Fibroblast of skin of abdomen (primary cell): ENCODE measurements at places on chromosomes 5 and 9.

- peak; percentile 30 for DNase-seq
Observed at GRCh38 chr5:93995126-93995621, 253.8 kb upstream of the POU5F2 start.

DNA sequence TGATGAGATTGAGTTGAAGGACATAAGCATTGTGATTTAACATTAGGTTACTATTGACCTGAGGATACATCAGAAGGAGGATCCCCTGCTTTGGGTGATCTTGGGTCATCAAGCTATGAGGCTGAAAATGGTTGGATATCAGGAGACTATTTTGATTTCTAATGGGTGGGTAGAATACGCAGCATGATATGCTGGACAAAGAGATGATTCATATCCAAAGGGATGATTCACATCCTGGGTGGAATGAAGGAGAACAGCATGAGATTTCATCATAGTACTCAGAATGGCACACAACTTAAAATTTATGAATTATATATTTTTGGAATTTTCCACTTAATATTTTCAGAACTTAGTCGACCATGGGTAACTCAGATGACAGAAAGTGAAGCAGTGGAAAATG lies 1759.5 kb upstream of the C9orf72 start:
- DNase-seq = peak; percentile 50

GRCh38 chr9:2150338-2150737 lies 135.2 kb downstream of the SMARCA2 start:
- no peak for DNase-seq

- no peak for DNase-seq
Observed at GRCh38 chr5:153831973-153832372, 206.7 kb downstream of the FAM114A2 start.

- no peak for DNase-seq
Observed at GRCh38 chr5:26553079-26553478, 485.3 kb downstream of the CDH9 start.

- no peak for DNase-seq
Observed at GRCh38 chr5:101877451-101877850, 418.6 kb downstream of the SLCO4C1 start.

GRCh38 chr5:61340775-61341361 lies 8.8 kb downstream of the ZSWIM6 start:
- no peak for DNase-seq

- DNase-seq = no peak
Observed at GRCh38 chr5:55021410-55021809, 2.6 kb upstream of the GZMK start.

DNA sequence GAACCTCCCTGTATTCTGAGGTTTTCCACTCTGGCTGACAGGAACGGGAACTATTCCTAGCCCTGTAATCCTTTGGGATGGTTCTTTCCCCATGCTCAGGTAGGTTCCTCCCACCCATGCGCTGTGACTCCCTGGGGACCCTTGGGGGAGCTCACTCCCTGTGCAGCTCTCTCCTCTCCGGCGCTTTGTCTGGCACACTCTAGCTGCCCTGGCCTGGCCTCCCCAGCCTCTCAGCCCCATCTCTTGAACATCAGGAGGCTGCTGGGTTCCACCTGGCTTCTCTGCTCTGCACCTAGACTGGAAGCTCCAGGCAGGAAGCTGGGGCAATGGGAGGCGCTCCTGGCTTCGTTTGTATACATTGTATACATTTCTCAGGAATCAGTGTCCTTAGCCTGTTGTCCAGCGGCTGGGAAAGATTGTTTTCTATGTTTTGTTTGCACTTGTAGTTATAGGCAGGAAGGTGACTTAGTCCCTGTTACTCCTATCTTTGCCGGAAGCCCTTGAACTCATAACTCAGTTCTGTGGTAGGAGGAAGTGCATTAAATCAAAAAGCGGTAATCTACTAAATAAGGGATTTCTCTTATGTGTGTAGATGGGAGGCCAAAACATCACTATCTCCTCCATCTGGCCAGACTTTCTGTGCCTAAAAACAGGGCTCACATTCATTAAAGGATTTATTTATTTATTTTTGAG lies 20.4 kb downstream of the SLC25A25 start:
- no peak for DNase-seq

GRCh38 chr9:20995616-20996015 lies 35.8 kb downstream of the HACD4 start:
- DNase-seq = no peak

GRCh38 chr9:33148367-33149014 lies 18.6 kb downstream of the B4GALT1 start:
- DNase-seq = no peak

DNA sequence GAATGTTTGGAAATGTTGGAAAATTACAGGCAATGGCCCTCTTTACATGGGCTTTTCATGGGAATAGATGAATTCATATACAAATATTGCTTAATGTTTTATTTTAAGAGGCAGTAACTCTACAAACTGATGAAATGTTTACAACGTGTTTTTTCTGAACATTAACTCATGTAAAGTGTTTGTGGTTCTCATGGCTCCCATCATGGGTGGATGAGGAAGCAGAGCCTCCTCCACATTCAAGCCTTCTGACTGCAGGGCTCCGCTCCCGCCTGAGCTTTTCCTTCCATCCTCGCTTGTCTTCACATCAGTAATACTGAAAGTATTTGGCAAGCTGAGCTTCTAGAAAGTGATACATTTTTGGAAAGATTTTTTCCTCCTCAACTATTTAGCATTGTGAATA lies 204.2 kb downstream of the ARHGAP26 start:
- DNase-seq = peak; percentile 39

- no peak for DNase-seq
Observed at GRCh38 chr5:123365156-123365555, 58.0 kb downstream of the CEP120 start.

GRCh38 chr9:93240891-93241334 lies 57.0 kb downstream of the WNK2 start:
- no peak for DNase-seq

DNA sequence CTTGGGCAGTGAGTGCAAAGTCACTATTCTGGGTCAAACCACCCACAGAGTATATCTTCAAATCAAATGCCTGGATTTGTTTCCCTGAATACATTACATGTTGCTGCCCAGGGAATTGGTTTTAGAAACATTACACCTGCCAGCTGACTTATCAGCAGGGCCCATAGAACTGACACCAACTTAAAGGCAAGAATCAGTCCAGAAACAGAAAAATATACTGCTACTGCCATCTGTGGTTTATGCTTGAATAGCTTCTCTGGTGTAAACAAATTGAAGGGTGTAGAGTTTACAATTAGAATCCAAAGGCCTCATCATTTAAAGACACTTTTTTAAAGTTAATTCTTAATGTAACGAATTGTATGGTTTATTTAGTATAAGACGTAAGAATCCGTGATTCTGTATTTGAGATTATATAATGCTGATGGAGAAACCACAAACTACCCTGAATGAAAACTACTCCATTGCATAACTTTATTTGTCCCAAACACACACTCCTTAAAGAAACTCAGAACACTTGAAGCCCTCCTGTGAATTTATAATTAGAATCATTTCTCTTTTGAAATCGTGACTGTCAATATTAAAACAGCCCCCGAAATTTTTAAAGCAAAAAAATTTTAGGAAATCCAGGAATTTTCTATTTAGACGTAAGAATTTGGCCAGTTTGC lies 6.2 kb downstream of the NR6A1 start:
- no peak for DNase-seq

DNA sequence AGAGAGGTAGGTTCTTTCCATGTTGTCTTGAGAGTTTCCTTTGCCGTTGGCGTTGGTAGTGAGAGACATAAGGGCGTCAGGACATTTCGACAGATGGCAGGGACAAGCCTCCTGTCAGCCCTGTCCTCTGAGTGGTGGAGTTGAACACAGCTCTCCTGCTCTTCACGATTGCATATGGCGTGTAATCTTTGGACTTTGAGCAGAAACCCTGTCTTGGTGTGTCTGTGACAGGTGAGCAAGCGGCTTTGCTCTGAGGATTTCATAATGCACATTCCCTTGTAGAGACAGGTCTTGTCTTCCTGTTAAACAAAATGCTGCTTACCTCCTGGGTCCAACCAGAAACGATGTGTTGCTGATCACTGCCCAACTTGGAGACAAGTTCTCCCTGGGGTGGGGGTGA lies 146.5 kb downstream of the NXNL2 start:
- no peak for DNase-seq
